CD4-positive, alpha-beta T cell treated with Interleukin-6 at 100 ng/mL for 8 hours (primary cell): ENCODE measurements at places on chromosomes 6 and 20.

GRCh38 chr20:3334156-3334943 lies 73.1 kb downstream of the DNAAF9 start:
- no peak for DNase-seq

DNA sequence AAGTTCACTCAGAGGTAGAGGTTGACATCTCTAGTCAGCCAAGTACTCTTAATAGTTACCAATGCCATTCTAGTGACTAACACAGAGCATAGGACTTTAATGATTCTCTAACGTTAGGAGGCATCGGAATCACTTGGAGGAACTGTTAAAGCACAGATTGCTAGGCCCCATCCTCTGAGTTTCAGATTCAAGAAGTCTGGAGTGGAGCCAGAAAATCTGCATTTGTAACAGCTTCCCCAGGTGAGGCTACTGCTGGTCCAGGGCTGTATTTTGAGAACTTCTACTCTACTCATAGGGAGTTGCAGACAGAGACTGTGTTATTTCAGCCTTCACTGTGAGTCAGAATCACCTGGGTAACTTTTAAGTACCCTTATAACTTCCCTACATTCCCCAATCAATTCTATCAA lies 5.7 kb downstream of the LMBRD1 start:
- no peak for DNase-seq

DNA sequence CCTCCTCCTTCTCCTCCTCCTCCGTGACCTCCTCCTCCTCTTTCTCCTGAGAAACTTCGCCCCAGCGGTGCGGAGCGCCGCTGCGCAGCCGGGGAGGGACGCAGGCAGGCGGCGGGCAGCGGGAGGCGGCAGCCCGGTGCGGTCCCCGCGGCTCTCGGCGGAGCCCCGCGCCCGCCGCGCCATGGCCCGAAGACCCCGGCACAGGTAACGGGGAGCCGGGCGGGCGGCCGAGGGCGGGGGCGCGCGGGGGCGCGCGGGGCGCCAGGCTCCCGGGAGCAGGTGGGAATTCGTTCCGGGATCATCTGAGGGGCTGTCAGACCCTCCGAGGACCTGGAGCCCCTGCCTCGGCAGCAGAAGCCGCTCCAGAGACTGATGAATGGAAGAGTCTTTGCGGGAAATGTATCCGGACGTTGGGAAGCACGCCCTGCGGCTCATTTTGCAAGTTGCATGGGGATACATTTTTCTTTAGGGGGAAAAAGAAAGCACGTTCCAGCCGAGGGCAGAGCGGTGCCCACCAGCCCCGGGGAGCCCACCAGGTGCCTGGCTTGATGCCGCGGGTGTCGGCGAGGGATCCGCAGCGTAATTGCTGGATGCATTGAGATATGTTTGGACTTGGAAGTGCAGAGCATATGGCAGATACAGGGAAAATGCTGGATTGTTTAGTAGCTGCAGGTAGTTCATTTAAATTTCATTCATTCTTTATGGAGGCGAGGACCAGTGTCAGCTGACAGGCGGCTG lies 394 bp downstream of the MYB start:
- DNase-seq: no peak

DNA sequence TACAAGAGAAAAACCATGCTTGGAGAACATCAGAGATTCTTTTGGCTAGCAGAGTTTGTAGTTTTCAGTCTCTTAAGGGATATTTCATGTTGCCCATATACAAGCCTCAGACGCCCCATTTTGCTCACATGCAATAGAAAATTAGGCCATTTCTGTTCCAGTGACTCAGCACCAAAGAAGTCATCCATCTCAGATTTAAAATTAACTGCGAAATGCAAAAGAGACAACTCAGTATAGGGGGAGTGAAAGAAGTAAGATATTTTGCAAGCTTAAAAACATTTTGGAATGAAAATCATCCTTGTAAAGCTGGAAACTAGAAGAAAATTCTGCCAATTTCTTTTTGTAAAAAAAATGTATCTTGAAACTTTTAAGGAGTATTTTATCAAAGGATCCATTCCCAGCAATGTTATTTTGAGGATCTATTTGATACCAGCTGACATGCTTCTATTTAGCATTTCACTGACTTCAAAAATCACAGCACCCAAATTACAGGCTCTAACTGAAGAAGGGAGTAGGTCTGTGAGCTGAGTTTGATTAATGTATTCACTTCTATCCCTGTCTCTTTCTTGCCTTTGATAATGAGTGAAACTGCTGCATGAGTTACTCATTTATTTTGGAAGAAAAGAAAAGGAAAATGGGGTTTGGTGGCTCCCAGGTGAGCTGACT lies 223.7 kb upstream of the SULF2 start:
- DNase-seq: no peak

- no peak for DNase-seq
Measured at GRCh38 chr6:106253731-106254130, 71.8 kb downstream of the ATG5 start.

DNA sequence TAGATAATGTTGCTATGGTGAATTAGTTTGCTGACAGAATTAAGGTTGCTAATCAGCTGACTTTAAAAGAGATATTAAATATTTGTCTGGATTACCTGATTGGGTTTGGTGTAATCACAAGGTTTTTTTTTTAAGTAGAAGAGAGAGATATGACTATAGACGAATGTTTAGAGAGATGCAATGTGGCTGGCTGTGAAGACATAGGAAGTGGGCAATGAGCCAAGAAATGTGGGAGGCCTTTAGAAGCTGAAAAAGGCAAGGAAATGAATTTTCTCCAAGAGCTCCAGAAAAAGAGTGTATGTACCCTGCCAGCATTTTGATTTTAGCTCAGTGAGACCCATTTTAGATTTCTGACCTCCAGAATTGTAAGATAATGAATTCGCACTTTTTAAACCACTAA lies 598.3 kb downstream of the PKHD1 start:
- no peak for DNase-seq

- no peak for DNase-seq
Measured at GRCh38 chr6:36760685-36761435, 63.2 kb downstream of the RAB44 start.
